ENCODE measurements at places on chromosomes 7 and 10.

DNA sequence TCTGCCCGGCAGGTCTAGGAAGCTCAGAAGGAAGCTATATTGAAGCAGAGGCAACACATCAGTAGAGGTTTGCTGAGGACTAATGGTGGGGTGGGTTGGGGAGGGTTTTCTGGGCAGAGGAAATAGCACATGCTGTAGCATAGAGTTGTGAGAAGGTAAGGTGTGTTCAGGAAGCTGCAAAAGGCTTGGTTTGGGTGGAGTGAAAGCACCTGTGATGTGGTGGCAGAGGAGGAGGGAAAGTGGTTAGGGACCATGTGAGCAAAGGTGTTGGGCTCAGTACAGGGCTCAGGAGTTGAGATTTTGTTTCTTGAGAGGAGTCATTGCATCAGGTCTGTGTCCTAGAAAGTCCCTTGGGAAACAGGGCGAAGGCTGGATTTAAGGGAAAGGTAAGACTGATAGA, 294.6 kb downstream of the SORCS3 start:
- DNase-seq, result no peak

- DNase-seq, result no peak
Observed at GRCh38 chr10:87865241-87865881, 1.9 kb downstream of the PTEN start.

- DNase-seq, result no peak
Observed at GRCh38 chr10:23376229-23376655, 31.6 kb upstream of the C10orf67 start.

DNA sequence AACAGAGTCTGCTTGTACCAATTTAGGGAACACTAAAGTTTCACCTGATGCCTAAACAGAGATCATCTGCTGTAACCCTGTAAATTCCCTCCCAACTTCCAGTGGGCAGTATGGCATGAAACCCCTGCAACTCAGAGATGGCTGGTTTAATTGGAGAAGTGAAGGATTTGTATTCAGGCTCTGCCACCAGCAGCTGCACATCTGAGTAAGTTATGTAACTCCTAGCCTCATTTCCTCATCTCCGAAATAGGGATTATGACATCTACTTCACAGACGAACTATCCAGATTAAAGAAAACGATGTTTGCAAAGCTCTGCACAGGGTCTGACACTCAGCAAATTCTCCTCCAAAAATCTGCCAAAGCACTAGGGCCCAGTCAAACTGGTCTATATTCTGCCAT, 493.0 kb downstream of the KCNMA1 start:
- no peak for DNase-seq

DNA sequence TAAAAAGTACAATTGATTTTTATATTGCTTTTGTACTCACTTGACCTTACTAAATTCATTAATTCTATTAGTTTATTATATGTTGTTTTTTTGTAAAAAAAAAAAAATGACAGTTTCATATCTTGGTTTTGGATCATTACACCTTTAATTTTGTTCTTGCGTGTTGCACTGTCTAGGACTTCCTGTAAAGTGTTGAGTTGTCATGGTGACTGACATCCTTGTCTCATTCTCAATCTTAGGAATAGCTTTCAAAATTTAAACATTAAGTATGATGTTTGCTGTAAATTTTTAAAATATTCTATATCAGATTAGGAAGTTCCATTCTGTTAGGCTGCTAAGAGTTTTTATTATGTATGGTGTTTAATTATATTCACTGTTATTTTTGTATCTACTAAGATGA, 139.1 kb downstream of the ARHGAP12 start:
- no peak for DNase-seq

GRCh38 chr7:41889472-41889871, 186.6 kb upstream of the INHBA start:
- no peak for DNase-seq

DNA sequence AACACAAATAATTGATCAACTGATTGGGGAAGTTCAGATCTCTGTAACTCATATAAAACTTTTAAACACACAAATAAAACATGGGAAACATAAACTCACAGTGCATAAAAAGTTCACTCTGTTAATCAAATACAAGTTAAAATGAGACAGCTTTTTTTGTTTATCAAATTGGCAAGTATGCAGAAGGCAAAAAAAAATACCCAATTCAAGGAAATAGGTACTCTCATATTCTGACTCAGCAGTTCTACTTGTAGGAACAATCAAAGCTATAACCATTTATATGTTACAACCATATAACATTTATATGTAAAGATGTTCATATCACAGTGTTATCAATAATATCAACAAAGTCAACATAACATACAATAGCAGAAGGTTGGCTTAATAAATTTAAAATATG, 102.0 kb downstream of the CNOT4 start:
- DNase-seq, result no peak

DNA sequence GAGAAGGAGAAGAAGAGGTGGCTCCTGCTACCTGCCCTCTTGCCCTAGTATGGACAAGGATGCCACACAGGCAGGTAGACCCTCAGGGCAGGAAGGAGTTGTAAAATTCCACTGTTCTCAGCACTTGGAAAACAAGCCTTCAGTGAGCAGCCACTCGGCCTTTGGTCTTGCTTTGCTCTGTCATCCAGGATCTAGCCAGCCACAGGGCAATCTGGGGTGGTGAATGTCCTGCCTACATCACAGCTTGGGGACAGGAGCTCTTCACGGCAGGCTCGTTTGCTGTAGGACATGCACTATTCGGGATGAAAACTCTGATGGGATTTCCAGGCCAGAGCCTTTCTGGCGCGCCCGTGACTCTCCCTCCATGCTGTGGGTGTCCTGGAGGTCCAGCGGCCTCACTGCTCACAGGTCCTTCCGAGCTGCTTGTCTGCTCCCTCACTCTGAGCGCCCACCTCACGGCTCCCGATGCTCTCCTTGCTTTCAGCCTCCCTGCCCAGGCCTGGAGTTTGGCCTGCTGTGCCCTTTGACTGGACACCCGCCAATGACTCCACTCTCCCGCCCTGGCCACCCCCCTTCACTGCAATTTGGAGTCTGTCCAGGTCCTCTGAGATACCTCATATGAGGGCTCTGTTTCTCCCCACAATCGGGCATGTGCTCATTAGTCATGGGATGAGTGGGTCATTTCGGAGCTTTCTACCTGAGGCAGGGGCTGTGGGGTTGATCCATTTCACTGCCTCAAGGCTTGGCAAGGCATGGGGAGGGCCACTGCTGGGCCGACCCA, 227.2 kb upstream of the GRB10 start:
- no peak for DNase-seq

DNA sequence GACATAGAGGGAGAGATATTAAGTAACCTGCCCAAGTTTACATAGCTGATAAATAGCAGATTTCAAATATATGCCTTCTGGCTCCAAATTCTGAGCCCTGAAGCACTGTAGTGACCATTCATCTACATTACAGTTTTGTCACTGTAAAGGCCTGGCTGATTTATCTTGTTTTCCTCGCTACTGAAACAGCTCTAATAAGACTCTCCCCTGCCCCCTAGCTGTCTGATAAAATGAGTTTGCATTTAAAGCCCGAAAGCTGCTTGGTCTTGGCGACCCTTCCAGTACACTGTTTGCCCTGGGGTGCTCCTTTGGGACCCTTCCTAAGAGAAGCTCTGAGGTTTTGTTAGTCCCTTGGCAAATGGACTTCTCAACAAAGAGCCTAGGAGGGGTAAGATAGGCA, 59.7 kb upstream of the RAB11FIP2 start:
- no peak for DNase-seq

- DNase-seq, result no peak
Observed at GRCh38 chr10:119424258-119424975, 118.1 kb downstream of the RGS10 start.

DNA sequence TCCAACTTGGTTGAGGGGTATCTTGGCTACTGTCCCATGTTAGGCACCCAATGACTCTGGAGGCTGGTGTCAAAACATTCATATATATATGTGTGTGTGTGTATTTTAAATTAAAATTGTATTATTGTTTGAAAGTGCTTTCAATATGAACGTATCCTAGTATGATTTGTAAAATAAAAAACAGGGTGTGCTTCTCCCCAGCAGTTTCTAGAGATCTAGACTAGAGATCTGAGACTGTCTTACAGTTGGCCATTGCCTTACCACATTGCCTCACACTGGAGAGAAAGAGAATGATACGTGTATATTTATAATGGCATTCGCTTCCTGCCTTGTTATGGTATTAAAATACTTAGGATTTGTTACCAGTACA, 1.2 kb downstream of the BAG3 start:
- DNase-seq, result peak; percentile 49

DNA sequence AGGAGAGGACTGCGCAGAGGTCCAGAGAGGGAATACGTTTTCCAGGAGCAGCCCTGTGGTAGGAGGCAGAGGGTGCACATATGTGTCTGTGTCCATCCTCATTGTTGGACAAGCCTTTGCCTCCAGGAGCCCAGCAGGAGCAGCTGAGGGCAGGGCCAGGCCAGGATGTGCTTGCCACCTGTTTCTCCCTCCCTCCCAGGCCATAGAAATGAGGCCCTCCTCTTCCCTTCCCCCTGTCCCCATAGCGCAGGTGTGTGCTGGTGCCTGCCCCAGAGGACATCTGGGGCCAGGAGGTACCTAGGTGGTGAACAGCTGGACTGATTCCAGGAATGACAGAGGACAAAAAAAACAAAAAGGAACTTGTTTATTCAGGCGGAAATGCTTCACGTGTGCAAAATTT, 10.5 kb upstream of the CXCL12 start:
- no peak for DNase-seq

GRCh38 chr7:23938215-23938614, 228.2 kb downstream of the STK31 start:
- DNase-seq, result no peak

GRCh38 chr7:151099486-151100211, 13.4 kb downstream of the AGAP3 start:
- no peak for DNase-seq

DNA sequence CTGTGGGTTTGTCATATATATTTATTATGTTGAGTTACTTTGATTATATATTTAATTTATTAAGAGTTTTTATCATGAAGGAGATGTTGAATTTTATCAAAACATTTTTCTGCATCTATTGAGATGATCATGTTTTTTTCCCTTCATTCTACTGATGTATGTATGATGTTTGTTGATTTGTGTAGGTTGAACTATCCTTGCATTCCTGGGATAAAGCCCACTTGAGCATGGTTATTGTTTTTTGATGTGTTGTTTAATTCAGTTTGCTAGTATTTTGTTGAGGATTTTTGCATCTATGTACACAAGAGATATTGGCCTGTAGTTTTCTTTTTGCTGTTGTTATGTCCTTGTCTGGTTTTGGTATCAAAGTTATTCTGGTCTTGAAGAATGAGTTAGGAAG, 31.1 kb downstream of the SCART1 start:
- no peak for DNase-seq

DNA sequence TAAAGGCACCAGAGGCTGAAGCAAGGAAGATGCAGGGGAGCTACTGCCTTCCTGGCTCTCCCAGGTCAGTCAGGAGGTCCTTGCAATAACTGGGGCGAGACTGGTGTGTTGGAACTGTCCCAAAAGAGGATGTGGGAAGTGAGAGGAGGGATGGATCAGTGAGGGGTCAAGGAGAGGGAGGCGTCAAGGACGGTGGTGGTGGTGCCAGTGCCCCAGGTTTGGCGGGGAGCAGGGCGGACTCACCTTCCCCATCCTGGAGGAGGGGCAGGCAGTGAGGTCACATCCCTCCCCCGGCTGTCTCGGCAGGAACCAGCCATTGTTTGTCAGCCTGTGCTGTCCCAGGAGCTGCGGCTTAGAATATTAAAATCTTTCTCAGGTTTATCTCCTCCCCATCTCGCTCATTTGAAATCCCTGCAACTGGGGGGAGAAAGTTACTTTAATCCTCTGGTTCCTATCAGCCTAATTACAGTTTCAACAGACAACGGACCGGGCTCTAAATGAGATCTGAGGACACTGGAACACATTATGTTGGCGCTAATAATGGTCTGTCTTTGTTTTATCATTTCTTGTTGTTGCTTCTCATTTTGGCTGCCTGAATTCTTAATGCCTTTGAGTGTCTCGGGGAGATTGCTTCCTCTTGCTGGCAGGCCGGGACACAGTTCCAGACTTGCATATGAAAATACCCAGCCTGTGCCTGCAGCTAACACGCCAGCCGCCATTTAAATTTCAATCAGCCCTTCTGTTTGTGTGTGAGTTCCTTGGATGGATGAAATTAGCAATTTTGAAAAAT, 387.5 kb downstream of the RPS24 start:
- DNase-seq, result no peak

All from amniotic stem cell (primary cell).